ENCODE measurements at places on chromosomes 2 and 18.

DNA sequence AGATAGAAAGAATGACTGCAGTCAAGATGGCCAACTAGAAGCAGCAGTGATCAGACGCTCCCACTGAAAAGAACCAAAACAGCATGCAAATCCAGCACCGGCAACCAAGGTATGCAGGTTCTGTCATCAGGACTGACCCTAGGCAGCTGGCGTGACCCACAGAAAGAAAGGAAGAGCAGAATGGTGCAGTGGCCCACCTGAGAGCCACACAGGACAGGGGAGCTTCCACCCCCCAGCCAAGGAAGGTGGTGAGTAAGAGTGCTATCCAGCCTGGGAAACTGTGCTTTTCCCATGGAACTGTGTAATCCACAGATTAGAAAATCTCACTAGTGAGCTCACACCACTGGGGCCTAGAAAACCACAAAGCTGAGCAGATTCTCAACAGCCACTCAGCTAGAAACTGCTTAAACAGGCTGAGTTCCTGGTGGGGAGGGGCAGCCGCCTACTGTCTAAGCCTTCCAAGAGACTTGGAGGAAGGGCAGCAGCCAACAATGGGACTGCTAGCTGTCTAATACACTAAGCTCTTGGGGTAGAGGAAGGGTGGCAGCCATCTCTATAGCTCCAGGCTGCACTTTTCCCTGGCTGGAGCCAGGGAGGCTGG is 127.9 kb downstream of the EVA1A start:
- peak; percentile 54 for DNase-seq

GRCh38 chr2:33215299-33215698 is 261.1 kb upstream of the RASGRP3 start:
- DNase-seq: peak; percentile 92

GRCh38 chr2:217297096-217297495 is 437.2 kb upstream of the TNP1 start:
- no peak for DNase-seq

- DNase-seq: no peak
These were observed 40.6 kb upstream of the TLK1 start for GRCh38 chr2:171201271-171201670.

GRCh38 chr2:59184276-59185020 is 943.3 kb upstream of the FANCL start:
- DNase-seq: peak; percentile 43

DNA sequence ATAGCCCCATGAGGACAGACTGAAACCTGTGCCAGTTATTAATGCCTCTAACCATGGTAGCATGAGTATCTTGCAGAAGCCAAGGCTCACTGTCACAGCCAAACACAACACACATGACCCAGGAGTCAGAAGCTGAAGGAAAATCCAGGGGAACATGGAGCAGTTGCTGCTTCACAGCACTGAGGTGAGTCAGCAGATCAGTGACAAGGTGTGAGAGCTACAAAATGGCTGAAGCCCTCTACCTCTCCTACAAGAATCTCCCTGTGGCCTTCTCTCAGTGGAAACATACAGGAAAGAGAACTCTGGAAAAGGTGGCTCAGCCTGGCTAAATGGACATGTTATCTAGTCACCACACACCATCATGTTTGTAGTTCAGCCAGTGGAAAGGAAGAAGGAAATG is 93.5 kb downstream of the NAB1 start:
- no peak for DNase-seq

DNA sequence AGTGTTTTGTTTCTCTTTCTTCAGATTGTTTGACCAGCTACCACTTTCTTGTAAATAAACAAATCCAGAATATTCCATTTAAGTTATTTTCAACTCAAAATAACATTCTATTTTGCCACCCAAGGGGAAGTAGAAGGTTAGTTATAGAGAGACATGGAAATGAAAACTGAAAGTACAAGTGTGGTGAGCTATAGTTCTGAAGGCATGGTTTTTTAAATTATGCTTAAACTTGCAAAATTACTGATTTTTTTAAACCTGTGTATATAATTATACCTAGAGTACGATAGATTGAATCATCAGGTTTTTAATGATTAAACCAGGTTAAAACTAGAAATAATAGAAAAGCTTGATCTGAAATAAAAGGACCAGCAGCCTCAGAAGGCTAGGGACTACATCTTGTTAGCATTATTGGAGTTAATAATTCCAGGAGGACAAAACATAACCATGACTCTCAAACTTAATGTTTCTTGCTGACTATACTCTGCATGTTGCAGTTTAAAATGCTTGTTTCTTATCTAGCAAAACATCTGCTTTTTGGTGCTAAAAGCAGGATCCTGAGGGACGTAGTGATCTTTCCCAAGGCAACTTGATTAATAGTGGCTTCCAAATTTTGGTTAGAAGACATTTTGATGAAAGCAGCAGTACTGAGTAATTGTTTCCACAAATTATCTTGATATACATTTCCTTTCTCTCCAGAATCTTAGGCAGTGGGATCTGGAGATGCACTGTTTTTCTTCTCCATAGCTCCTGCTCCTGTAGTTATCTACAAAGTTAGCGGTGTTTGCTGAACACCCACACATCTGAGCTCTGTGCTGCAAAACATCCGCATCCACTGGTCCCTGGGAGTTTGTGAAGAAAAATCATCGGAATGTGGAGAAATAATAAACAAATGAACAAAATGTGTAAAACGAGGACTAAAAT is 327.2 kb upstream of the PKDCC start:
- no peak for DNase-seq

DNA sequence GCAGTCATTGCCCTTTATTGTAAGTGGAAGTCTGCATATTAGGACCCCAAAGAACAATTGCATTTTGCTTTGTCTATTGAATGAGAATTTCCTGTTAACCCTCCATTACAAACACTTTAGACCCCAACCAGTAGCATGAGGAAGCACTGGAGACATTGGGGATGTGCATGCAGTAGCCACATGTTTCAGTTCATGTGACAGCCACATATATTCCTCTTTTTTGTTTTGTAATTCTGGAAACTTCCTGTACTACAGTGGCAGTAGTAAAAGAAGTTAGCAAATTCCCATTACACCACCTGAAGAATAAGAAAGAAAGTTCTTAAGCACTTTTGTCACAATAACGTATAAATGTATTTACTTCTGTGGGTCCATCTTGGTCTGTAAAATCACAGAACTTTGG is 281.1 kb upstream of the SLC14A2 start:
- no peak for DNase-seq

DNA sequence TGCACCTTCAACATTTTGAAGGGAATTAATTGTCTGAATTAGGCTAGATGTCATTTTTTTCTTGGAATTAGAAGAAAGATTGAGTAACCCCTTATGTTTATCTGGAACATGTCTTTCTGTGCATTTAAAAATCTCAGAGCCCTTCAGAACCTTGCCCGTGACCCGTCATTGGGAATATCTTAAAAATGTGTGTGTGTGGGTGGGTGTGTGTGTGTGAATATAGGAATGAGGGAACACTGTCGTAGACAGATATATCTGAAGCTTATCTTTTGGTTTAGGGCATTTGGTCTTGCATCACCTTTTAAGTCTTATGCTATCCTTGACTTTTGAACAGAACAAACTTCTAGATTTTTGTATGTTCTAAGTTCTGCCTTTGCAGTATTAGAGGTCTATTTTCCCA is 13.5 kb upstream of the IL1RL1 start:
- no peak for DNase-seq

- no peak for DNase-seq
These were observed 2.0 kb downstream of the ABHD3 start for GRCh38 chr18:21702602-21703001.

DNA sequence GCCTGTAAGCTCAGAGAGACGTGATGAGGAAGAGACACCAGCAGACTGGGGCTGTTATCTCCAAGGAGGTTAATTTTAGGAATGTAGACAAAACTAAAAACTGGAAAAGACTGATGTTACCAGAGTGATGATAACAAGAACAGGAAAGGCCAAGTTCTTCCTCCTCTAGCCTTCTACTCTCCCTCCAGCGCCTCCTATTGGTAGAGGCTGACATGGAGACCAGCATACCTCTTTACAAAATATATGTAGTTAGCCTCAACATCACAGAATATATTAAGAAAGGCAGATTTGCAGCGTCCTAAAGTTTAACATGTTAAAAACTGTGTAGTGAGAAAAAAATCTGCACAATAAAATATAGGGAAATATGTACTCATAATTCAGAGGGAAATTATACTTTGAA is 66.0 kb downstream of the TCF4 start:
- DNase-seq: no peak

- no peak for DNase-seq
These were observed 114.7 kb downstream of the C1D start for GRCh38 chr2:67948057-67948456.

- no peak for DNase-seq
These were observed 117.0 kb downstream of the NFATC1 start for GRCh38 chr18:79512461-79513380.

GRCh38 chr2:124211461-124211860 is 186.4 kb downstream of the CNTNAP5 start:
- no peak for DNase-seq

- DNase-seq: peak; percentile 9
These were observed 761.0 kb downstream of the EPHA4 start for GRCh38 chr2:220811115-220811514.

DNA sequence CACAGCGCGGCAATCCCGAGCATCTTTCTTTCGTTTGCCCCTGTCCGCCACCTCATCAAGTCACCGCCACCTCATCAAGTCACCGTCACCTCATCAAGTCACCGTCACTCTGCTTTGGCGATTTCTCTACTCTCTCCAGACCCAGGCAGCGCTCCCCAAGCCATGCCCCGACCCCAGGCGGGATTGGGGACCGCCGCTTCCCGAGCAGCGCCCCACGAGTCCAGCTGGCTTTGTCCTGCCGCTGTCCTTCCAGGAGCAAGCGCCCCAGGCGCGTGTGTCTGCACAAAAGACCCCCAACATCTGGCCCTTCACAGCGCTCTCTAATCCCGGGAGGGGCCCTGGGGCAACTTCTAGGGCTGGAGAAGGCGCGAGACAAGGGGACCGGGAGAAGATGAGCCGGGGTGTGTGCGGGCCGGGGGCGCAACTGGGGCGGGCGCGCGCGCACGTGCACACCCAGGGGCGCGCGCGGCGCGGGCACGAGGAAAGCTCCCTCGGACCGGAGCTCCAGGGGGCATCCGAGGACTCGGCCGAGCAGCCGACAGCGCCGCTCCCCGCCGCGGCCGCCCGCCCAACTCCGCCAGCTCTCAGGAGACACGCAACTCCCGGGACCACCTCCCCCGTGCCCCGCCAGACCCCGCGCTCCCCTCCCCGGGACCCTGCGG is 633 bp upstream of the RNF152 start:
- DNase-seq: peak; percentile 66

GRCh38 chr18:22643731-22644130 is 226.0 kb upstream of the CTAGE1 start:
- DNase-seq: peak; percentile 27

- DNase-seq: no peak
These were observed 63.2 kb upstream of the SPAG16 start for GRCh38 chr2:213220967-213221603.

DNA sequence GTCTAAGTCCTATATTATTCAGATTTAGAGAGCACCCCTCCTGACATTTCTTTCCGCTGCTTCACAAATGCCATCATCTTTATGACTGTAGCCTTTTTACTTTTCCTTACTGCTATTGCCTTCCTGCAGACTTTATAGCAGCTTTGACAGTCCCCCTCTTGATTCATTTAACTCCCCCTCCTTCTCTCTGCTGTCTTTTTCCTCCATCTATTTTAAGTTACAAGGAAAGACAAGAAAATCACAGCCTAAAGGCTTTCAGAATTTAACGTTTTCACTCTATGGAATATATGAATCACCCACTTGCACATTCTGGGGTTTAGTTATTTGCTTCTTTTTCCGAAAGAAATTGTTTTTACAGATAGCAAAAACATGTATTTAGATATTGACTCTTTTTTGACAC is 183.4 kb upstream of the SETBP1 start:
- DNase-seq: no peak

GRCh38 chr2:190159453-190159852 is 96.9 kb upstream of the MSTN start:
- DNase-seq: peak; percentile 67

DNA sequence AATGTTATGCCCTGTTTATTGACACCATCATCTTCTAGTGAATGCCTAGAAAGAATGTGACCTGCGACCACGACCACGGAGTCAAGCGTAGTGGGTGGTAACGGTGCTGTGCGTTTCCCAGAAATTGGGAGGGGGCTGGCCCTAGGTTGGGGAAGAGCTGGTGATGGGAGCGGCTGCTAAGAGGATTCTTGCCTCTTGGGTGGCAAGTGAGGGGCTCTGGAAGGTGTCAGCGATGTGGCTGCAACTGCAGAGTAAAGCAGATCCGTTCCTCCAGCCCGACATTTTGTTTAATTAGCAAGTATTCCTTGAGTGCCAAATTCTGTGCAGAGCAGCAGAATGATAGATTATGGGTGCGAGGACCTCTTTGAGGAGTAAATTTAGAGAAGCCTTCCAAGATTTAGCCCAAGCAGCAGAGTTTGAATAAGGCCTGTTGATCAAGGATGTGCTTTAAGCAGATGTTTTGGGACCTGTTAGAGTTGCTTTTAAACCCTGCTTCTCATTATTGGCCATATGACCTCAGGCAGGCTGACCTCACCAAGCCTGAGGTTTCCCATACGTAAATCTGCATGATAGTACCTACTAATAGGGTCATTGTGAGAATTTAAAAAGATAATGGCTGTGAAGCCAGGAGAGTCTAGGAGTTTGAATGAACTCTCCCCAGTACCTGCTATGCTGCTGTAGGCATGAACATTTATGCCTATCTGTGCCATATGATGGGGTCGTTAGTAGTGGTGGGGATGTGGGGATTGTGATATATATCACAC is 287.7 kb downstream of the PTGR3 start:
- DNase-seq: no peak

- no peak for DNase-seq
These were observed 15.2 kb upstream of the SLC8A1 start for GRCh38 chr2:40466935-40467572.

DNA sequence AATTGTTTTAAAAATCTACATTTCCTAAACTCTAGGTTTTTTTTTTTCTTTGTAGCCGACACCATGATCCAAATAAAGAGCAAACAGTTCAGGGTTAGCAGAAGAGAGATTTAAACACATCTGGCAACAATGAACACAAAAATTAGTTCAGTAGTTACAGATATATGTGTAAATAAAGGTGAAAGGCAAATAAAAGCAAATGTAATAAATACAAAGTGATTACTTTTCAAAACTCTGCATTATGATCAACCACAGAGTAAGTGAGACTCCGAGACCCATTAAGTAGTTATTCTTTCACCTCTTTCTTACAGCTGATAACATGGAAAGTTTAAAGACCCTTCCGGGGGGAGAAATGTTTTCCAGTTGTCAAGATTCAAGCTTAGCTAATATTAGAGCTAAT is 716 bp downstream of the CALCRL start:
- DNase-seq: no peak

DNA sequence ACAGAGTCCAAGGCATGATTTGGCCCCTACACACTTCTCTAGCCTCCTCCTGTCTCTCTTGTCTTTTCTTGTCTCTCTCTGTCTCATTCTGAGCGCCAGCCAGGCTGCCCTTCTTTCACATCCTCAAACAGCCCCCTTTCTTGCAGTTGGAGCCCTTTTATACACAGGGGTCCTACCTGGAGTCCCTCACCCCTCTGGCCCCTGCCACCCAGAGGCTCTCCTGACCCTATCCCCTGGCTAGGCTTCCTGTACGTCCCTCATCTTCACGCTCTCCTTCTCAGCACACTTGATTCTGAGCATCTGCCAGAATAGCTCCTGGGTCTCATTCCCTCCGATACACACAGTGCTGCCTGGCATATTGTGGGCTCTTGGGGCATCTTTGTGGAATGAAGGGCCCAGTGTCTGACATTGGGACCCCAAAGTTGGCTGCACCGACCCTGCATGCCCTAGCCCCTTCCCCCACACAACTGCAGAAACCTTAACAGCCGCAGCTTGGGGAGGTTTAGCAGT is 261.9 kb downstream of the DYSF start:
- no peak for DNase-seq

Measured in fibroblast of skin of right biceps (primary cell).